CD4-positive, alpha-beta T cell treated with Interleukin-6 for 4 hours (primary cell): ENCODE measurements at places on chromosomes 1 and 21.

DNA sequence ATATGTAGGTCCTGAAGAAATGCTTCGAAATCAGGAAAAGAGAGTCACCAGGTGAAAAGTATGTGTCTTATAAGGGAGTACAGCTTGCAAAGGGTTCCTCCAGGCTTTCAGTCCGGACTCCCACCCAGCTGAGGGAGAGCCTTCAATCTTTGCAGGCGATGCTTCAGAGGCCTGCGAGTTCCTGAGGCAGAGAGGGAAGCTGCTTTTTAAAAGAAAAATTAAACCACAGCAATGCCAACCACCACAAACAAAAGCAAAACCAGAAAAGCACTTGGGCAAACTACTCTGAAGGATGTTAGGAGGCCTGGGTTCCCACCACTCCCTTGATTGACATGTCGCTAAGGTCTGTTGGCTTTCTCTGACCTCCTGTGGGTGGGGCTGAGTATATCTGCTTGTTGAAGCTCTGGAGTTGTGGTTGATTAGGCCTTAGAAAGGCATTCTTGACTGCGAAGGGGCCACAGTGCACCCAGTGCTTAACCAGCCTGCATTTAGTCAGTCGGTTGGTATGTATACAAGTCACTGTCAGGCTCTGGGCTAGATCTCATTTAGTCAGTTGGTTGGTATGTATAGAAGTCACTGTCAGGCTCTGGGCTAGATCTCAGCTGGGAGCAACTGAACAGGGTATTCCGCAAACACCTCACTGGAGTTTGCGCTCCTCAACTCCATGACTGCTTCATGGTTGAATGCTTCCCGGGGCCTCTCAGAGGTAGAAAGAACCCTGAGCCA, 1.2 kb downstream of the NIPAL3 start:
- DNase-seq: peak; percentile 66

DNA sequence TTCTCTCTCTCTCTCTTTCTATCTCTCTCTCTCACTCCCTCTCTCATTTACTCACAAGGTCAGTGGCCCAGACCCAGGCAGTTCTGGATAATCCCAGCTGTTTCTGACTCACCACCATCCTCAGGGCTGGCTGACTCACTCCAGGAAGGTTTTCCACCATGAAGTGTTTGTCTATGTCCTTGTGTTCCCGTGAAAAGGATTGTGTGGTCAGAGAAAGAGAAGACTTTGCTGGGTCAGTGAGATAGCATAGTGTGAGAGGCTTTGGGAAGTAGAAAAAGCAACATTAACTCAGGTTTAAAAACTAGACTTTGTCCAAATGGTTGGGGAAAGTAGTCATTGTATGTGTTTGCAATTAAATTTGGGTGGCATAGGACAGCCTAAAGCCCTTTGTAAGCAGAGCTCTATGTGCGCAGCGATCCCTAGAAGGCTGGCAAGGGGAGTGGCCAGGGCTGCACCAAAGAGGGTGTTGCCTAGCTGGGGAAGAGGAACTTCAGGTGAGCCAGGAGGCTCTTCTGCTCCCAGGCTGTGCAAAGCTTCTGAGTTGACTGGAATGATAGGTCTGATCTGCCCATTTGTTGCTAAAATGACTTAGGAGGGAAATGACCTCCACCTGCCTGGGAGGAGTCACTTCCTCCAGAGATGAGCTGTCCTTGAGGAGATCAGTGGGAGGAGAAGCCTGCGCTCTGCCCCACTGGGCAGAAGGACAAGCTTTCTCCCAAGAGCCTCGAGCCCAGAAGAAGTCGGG, 4.9 kb upstream of the CAPN2 start:
- DNase-seq: no peak

DNA sequence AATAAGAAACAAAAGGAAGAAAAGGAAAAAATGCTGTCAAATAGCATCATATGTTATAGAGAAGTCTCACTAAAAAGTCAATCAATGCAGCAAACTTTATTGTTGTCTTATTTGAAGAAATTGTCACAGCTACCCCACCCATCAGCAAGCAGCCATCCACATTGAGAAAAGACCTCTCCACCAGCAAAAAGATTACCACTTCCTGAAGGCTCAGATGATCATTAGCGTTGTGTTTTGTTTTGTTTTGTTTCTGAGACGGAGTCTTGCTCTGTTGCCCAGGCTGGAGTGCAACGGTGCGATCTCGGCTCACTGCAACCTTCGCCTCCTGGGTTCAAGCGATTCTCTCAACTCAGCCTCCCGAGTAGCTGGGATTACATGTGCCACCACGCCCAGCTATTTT, 29.0 kb downstream of the ATP2B4 start:
- no peak for DNase-seq

DNA sequence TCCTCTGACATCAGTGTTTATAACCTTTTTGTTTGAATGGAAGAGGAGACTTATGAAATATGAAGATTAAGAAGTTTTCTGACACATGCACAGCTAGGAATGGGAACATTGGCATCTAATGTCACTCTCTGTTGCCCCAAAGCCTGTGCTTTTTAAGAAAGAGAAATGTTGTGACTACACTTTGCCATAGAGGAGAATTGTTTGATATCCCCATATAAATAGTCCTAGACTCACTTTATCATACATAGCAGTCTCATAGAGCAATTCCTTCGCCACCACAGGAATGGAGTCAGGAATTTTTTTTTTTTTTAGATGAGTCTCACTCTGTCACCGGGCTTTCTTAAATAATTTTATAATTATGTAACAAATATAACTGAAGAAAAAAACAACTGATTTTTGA, 1.5 kb downstream of the KRTAP21-3 start:
- no peak for DNase-seq

GRCh38 chr1:183195142-183195574, 9.1 kb downstream of the LAMC2 start:
- no peak for DNase-seq

- DNase-seq: no peak
Observed at GRCh38 chr1:16971341-16972188, 8.9 kb downstream of the MFAP2 start.

- no peak for DNase-seq
Observed at GRCh38 chr1:117143172-117143571, 21.6 kb upstream of the TRIM45 start.

- peak; percentile 72 for DNase-seq
Observed at GRCh38 chr1:58782178-58783089, 1.4 kb downstream of the JUN start.

- no peak for DNase-seq
Observed at GRCh38 chr1:216238844-216239243, 184.4 kb downstream of the USH2A start.

DNA sequence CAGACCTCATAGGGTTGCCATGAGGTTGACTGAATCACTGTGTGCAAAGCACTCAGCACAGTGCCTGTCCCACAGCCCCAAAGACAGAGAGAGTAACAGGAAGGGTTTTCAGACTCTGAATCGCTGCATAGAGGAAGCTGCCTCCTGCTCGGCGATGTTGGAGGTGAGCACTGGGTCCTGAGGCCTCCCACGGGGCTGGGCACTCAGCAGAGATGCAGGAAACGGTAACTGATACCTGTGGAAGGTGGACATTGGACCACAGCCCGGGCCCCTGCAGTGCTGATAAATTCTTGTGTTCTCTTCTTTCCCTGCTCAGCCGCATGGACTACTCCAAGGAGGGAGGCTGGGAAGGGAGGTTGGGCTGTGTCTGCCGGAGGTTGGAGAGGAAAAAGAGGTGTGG, 389.7 kb downstream of the PTPRU start:
- no peak for DNase-seq

GRCh38 chr1:201724766-201725118, 104.2 kb upstream of the IPO9 start:
- no peak for DNase-seq
